ENCODE measurements at places on chromosomes 1 and 21. TPM values are rescaled to one million over a fixed set of nuclear protein-coding genes. Genes with fewer than 3 reads are reported as not detected.

DNA sequence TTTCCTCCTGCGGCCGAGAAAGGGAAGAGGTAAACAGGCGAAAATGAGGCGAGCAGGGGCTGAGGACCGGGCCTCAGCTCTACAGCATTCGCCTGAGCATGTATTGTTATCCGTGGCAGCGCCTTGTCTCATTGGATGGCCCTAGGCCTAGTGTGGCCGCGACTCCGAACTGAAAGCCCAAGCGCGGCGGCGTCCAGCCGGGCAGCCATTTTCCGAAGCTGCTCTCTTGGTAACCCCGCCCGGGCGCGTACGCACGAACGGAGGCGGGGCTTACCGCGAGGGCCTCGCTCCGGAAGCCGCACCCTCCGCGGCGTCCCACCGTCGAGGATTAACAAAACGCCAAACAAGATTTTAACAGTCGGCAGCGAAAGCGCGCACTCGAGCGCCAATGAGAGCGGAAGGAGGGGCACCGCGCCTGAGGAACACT is 797 bp upstream of the USP1 start:
- H3K4me3 ChIP-seq, result peak overlapping the region; percentile 90
- H3K36me3 ChIP-seq, result no peaks in the 10 kb centered on the region
- peak overlapping the region; percentile 99 for H3K27ac ChIP-seq
- H3K27me3 ChIP-seq, result no peaks in the 10 kb centered on the region
- peak; percentile 73 for DNase-seq

GRCh38 chr1:167681024-167681423 is 40.8 kb upstream of the MPZL1 start:
- H3K4me1 ChIP-seq, result no peaks in the 10 kb centered on the region
- H3K27me3 ChIP-seq, result no peaks in the 10 kb centered on the region
- DNase-seq, result no peak
- no peaks in the 10 kb centered on the region for H3K36me3 ChIP-seq

DNA sequence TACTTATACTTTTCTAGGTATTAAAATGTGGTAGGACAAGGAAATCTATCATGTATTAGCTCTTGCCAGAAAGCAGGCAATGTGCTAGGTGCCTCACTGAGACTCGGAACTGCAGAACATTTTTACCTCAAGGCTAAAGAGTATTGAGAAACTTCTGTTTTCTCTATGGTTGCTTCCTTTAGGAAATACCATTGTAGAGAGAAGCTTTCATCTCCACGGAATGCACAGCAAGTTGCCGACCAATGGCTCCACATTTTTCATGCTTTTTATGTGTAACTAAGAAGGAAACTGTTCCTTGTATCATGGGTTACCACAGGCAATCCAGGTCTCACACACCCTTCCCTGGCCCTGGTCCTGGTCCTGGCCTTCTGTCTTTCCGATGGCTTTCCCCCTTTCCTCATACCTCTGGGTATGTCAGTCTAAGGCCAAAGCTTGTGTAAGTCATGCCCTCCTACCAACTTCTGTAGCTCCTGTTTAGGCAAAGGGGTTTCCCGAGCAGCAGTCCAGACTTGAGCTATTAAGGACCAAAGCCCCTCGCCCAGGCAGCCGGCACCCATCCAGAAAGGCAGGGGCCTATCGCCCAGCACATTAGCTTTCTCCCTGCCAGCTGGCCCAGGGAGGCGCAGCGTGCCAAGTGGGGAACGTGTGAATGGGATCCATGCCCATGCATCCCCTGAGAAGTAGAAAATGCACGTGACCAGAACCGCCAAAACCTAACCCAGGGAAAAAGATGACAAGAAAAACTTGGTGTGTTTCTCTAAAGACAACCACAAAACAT is 225.0 kb downstream of the PBX1 start:
- DNase-seq, result no peak
- peaks cover 12% of the 10 kb centered on the region for H3K4me1 ChIP-seq
- no peak overlapping the region for H3K4me3 ChIP-seq
- H3K36me3 ChIP-seq, result no peaks in the 10 kb centered on the region
- peaks cover 3% of the 10 kb centered on the region for H3K27me3 ChIP-seq

DNA sequence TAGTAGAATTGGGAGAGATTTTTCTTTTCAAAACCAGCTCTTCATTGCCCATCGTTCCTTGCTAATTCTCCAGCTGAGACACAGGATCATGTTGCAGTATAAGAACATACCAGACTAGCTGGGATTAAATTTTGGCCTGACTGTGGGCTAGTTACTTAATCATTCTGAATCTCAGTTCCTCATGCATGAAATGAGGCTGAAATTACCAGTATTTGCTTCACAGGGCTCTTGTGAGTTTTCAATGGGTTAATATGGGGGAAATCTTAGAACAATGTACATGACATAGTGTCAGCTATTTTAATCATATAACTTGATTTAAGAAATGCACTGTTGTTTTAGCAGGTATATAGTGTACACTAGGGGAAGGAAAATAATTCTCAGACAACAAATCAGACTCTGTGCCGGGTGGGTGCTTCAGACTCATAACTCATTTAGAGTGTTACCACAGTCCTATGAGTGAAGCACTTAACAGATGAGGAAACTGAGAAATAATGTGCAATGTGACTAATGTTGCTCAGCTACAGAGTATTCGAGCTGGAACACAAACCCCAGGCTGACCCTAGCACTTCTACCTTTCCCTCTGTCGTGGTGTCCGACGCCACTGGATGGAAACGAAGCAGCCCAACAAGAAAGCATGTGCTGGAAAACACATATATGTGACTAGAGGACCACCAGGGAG is 137.6 kb upstream of the SGIP1 start:
- H3K36me3 ChIP-seq, result no peaks in the 10 kb centered on the region
- no peak for DNase-seq
- H3K27ac ChIP-seq, result no peak overlapping the region
- H3K27me3 ChIP-seq, result no peaks in the 10 kb centered on the region
- no peak overlapping the region for H3K4me3 ChIP-seq
- H3K4me1 ChIP-seq, result peaks cover 14% of the 10 kb centered on the region

DNA sequence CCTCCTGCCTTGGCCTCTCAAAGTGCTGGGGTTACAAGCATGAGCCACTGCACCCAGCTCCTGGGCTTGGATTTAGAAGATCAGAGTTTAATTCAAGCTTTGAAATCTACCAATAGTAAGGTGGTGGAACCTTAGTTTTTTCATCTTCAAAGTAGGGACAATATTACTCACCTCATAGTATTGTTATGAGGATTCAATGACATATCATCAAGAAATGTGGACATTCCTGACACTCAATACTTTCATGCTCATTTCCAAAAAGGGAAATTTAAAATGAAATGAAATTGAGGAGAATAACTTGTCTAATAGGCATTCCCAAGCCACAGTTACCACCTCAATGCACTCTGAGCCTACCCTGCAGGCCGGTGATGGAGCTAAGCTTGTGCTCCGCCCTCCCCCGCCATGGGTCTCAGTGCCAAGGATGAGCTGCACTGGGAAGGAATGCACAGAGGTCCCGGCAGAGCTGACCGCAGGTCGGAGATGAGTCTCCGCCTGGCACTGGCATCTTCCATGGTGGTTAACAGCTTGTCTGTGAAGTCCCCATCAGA is 56.5 kb upstream of the BCAR3 start:
- H3K36me3 ChIP-seq, result no peaks in the 10 kb centered on the region
- H3K27ac ChIP-seq, result peak overlapping the region; percentile 78
- H3K4me1 ChIP-seq, result peaks cover 40% of the 10 kb centered on the region
- no peaks in the 10 kb centered on the region for H3K27me3 ChIP-seq
- no peak overlapping the region for H3K4me3 ChIP-seq

- H3K4me3 ChIP-seq, result no peak overlapping the region
- H3K27ac ChIP-seq, result no peak overlapping the region
- no peaks in the 10 kb centered on the region for H3K4me1 ChIP-seq
Measured at GRCh38 chr1:64234714-64235113, 31.3 kb downstream of the UBE2U start.

Gene C1orf115
- total RNA-seq, result 0.36 TPM

Data from osteoblast (primary cell).